GM12865 (cell line): ENCODE measurements at places on chromosomes 16 and 17.

DNA sequence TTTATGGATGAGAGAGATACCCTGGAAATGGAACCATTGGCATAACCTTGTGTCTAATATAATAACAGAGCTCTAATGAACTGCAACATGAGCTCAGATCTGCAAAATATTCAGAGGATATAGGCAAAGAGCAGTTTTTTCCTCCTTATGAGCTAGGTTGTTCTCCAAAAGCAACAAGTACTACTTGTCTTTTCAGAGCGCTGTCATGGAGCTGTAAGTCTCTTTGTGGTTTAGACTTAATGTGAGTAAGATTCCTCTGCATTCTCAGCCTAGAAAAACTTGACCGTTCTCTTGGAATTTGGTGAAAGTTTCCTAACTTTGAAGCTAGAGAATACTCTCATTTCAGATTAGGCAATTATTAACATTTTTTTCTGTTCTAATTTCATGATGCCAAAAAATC lies 85.2 kb downstream of the FTO start:
- DNase-seq: no peak

DNA sequence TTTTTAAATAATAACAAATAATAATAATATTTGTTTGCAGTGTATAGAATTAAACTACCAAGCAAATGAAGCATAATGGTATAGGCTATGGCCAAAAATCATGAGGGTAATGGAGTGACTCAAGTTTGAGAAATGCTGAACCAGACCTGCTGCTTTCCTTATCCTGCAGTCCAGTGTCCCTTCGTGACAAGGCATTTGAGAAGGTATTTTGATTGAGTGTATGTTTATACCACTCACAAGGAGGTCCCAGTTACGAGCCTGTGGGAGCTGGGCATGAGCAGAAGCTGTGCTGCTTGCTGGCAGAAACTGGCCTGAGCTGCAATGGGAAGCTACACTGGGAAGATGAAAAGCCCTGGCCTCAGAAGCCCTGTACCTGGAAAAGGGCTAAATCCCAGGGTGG lies 50.3 kb downstream of the GNAO1 start:
- no peak for DNase-seq

- peak; percentile 90 for DNase-seq
Observed at GRCh38 chr17:2137342-2138098, 82.6 kb downstream of the HIC1 start.

DNA sequence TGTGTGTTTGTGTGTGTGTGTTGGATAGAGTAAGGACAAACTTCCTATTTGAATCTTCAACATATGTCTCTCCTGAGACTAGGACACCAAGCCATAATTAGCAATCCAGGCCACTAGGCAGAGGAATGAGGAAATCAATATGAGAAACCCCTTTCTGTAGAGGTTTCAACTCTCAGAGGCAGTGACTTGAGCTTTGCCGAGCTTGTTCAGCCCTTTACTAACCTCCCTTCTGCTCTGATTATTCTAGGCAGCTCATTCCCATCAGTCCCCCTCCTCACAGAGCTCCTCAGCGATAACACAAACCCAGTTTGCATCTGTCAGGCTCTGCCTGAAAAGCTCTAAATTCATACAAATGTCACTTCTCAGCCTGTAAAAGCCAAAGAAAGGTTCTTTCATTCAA lies 1030.3 kb downstream of the CDH8 start:
- no peak for DNase-seq

GRCh38 chr17:6561446-6561845 lies 5.1 kb upstream of the PITPNM3 start:
- DNase-seq: no peak

DNA sequence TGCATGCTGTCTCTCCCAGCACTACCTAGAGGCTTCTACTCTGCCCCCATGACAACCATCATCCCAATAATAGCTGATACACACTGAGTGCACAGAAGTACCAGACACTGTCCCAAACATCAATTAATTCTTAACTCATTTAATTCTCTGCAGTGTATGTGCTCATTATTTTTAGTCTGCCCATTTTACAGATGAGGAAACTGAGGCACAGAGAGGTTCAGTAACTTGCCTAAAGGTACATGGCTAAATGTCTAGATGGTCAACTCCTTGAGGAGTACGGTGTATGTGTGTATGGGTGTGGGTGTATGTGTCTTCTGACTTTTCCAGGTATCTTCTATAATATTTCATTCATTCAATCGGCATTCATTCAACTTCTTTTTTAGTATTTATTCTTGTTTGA lies 407.9 kb downstream of the SOX9 start:
- no peak for DNase-seq

GRCh38 chr16:73023752-73024570 lies 24.0 kb downstream of the ZFHX3 start:
- no peak for DNase-seq

GRCh38 chr17:2055292-2056205 lies 646 bp downstream of the HIC1 start:
- DNase-seq: peak; percentile 81

GRCh38 chr16:81785138-81785924 lies 6.2 kb downstream of the PLCG2 start:
- no peak for DNase-seq

DNA sequence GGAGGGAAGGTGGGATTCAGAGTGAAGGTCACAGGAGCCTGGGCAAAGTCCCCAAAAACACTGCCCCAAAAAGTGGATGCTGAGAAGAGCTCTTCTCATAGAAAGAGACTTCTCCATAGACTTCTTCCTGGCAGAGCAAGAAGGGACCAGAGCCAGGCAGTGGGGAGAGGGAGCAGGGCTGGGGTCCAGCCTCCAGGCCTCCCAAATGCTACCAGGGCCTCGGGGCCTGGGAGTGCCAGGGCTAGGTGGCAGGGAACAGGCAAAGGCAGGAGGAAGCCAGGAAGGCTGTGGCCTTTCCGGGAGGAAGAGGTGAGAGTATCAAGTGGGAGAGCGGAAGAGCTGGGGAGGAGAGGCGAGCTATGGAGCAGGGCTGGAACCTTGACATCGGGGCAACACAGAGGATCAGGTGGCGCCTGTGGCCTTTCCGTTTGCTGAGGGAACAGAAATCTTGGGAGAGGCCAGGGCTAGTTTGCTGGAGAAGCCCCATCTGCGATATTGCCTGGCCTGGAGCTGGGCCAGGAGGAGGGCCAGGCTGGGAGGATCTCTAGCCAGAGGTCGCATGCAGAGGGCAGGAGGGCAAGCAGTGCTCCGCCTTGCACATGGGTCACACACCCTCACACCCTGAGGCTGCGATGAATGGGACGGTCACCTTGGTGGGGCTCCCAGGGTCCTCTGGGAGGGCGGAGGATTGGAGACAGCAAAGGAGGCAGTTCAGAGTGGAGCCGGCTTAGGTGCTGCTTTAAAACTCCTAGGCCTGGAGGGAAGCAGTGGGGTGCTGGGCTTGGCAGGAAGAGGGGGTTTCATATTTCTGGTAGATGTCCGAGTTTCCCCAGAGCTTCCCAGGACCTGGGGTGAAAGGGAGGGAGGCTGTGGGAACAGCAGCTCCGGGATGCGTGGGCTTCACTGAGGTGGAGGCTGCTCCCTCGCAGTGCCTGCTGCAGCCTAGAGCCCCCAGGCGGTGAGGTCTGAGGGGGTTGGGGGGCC lies 3.4 kb downstream of the SLC16A5 start:
- DNase-seq: no peak

GRCh38 chr16:52123061-52123839 lies 423.7 kb downstream of the TOX3 start:
- DNase-seq: no peak

DNA sequence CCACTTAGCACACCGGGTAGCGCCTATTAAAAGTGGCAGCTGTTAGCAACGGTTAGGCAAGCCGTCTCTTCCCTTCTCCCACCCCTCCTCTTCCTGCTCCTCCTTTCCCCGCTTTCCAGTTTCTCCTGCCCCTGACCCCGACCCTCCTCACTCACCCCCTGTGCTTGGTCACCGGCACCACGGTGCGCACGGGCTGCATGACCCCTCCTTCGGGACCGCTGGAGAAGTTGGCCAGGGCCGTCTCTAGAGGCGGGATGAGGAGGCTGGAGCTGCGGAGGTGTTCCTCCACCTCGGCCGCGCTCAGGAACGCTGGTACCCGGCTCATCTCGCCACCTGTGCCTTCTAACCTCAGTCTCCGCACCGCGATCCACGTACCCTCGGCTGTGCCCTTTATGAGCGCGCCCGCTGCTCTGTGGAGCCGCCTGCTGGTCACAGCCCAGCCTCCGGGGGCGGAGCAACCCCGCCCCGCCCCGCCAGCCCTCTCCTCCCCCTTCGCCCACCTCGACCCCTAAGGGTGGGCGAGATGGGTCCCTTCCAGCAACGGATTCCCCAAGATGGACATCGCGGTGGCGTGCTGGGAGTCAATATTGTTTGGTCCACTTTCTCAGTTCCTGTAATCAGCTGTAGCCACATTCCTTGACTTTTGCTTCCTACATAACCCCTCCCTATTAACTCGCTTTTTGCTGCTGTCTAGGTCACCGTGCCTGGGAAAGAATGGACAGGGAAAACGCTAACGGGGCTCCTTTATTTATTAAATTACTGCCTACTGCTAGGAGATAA lies at the start of gene CRYM:
Gene CRYM (minus strand): TSS at position 364 of the 780 bp plus-strand sequence. CDS start 39 bp downstream, at position 325.
- peak; percentile 54 for DNase-seq

DNA sequence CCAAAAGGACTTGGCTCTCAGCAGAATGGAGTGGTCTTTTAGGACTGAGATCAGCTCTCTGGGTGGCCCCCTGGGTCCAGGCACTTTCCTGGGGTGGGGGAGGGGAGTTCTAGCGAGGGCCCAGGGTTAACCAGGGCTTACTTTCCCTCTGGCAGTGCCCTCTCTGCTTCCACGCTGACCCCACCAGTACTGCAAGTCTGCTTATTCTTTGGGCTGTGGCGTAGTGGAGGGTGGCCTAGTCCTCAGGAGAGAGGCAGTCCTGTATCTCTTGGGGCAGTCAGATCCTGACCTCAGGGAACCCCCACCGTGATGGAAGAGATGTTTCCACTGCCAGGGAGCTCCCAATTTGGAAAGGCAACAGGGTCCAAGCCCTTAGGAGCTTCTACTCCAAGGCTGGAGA lies 79.4 kb downstream of the CCDC182 start:
- no peak for DNase-seq

DNA sequence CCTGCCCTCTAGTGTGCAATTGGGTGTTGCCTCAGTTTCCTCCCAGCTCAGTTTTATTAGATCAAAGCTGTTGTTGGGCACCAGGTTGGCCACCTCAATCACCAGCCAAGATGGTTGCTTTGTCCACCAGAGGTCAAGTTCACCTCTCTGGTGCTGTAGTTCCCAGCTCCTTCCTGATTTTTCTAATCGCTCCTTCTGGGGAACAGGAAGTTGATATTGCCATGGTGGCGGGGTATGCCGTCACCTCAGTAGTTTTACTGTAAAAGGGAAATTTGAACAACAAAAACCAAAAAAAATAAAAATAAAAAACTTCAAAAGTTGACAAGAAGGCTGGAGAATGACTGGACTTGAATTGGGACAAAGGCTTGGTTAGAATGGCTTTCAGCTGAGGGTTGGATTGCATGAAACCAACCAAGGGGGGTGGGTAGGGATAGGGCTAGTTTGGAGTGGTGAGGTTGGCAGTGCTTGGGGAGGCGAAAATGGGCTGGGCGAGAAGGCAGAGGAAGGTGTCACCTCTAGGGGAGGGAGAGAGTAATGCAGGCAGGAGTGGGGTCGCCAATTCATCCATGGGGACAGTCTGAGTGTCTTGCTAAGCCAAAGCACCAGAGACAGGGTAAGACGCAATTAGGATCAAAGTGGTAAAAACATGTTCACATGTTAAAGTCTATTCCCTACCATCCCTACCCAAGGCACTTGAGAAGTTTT lies 6.2 kb downstream of the EFNB3 start:
- no peak for DNase-seq

DNA sequence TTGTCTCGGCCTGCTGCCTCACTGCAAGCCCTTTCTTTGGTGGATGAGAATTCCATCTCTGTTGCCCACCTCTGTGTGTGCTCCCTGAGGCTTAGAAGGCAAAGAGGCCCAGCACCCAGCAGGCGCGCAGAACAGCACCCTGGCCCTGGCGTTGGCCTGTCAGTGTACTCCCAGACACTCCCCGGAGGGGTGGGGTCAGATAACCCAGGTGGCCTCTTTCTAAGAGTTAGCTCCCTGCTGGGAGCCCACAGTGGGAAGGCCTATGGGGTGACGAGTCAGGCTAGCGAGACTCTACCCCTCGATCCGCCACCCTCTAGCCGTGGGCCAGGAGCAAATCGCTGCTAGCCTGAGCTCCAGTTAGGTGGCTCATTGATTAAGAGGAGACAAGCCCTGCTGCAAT lies 38.1 kb downstream of the SRL start:
- DNase-seq: no peak

DNA sequence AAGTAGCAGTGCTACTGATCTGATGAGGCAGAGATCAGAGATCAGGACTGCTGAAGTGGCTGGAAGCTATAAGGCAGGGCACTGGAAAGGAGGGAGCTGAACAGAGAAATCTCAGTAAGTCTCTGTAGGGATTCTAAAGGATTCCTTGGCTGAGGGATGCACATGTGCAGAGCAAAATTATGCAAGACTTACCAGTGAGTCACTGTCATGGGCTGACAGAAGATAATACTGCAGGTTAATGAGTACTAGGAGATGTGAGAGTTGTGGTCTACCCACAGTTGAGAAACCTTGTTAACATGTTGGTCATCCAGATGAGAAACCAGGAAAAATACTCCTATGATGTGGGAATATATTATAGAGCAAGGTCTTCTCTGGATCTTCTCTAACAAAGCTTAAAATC lies 378.1 kb downstream of the HAPSTR1 start:
- no peak for DNase-seq

DNA sequence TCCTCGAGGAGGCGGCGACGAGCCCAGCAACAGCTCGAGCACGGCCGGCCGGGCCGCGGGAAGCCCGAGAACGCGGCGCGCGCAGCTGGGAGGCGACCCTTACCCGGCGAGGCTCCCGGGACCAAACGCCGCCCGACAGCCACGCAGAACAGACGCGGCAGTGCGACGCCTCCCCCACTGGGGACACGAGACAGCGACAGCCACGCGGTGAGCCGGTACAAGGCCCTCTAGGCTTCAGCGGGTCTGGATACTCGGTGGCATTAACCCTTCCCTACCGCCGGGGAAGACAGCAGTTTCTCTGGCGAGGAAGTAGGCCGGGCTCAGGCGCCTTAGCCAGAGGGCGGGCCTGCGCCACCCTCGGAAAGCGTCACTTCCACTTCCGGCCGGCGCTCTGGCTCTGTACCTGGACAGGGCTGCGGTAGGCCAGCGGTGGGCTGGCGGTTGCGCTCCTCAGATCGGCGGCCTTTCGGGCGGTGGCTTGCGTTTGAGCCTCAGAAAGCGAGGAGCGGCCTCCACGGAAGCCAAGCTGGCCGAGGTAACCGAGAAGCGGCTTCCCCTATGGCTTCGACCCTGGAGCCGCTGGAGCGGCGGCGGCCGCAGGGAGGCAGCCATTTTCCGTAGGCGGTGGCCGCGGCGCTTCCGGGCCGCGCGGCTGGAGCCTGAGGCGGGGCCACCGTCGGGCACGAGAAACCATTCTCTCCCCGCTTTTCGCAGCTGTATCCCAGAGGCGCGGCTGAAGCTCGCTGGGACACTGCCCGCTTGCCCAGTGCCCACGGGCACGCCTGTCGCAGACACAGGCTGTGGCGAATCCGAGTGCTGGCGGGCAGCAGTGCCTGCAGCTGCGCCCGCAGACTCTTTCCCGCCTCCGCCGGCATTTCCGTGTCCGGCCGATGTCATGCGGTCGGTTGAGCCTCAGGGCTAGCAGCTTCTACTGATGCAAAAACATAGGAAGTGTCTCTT lies at the start of the genes TIGD7 and ZNF75A:
Gene TIGD7 (minus strand): TSS at position 322 of the 960 bp plus-strand sequence. CDS start 4,816 bp downstream, outside the sequence.
Gene ZNF75A (plus strand): TSS at position 389 of the 960 bp plus-strand sequence. CDS start 2,932 bp downstream, outside the sequence.
- peak; percentile 95 for DNase-seq

GRCh38 chr16:22372882-22373661 lies 1.3 kb downstream of the CDR2 start:
- DNase-seq: no peak

GRCh38 chr16:85524630-85525419 lies 88.3 kb upstream of the GSE1 start:
- DNase-seq: no peak

- peak; percentile 49 for DNase-seq
Observed at GRCh38 chr17:1109606-1110540, 69.9 kb downstream of the ABR start.
